Right kidney (tissue), 9 donors: ENCODE measurements at places on chromosomes 1 and 21.

- DNase-seq = no peak
Measured at GRCh38 chr1:100077531-100077930, 55.2 kb downstream of the SASS6 start.

DNA sequence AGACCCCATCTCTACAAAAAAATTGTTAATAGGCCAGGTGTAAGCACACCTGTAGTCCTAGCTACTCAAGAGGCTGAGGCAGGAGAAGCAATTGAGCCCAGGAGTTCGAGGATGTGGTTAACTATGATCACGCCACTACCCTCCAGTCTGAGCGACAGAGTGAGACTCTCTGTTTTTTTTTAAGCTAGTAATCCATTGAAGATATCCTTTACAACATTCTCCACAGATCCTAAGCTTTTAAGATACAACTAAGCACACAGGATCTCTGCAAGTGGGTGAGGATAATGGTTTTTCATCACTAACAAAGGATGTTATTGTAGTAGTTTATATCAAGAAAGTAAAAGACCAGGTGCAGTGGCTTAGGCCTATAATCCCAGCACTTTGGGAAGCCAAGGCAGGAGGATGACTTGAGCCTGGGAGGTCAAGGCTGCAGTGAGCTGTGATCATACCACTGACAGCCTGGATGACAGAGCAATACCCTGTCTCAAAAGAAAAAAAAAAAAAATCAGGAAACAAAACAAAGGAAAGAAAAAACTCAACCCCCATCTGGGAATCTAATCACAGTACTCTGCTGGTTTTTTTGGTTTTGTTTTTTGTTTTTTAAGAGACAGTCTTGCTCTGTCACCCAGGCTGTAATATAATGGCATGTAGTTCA is 166.1 kb downstream of the RERE start:
- no peak for DNase-seq

- DNase-seq = no peak
Measured at GRCh38 chr1:89332461-89332860, 31.4 kb upstream of the GBP6 start.

- DNase-seq = no peak
Measured at GRCh38 chr1:6105763-6106162, 60.1 kb downstream of the KCNAB2 start.

DNA sequence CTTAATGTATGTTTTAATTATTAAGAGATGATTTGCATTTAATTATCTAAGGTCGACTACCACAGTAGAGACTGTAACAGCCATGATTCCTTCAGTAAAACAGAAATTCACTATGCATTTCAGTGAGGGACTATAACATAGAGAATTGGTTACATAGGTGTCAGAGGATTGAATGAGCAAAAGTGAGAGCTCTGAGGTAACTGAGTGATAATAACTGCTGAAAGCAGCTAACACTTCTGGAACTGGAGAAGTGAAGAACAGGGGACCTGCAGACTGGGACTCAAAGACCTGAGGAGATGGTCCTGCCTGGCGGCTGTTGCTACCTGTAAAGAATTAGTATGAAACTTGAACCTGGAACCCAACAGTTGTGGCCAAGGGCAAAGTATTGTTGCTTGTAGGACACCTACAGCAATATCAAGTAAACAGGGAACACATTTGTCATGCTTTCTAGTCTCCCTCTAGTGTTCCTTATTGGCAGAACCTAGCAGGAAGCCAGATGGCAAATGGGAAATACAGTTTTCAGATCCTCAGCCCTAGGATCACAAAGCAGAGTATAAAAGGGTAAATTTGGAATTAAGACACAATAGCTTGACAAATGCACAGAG is 110.6 kb downstream of the HS2ST1 start:
- no peak for DNase-seq

DNA sequence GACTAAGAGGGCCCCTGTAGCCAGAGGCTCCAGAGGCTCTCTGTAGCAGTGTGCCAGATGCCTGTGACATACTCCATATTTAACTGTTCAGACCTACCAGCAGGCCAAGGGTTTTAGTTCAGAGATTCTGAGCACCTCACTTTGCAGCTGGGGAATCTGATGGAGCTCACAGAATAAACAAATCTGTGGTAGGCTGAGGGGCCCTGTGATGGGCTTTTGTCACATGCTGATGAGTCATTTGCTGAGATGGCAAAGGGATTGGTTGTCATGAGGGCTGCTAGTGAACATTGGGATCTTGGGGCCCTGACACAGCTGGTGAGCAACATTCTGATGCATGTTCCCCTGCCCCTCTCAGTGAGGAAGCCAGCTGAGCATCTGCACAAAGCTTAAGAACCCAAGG is 482.2 kb downstream of the CAMTA1 start:
- DNase-seq = no peak

DNA sequence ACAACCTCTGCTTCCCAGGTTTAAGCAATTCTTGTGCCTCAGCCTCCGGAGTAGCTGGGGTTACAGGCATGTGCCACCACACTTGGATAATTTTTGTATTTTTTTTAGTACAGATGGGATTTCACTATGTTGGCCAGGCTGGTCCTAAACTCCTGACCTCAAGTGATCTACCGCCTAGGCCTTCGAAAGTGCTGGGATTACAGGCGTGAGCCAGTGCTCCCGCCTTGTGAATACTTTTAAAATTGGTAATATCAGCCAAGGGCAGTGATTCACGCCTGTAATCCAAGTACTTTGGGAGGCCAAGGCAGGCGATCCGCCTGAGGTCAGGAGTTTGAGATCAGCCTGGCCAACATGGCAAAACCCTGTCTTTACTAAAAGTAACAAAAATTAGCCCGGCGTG is 33.7 kb downstream of the ZYG11B start:
- no peak for DNase-seq

GRCh38 chr1:9602794-9603167 is 14.1 kb downstream of the TMEM201 start:
- DNase-seq = no peak

GRCh38 chr1:218066332-218066731 is 218.8 kb upstream of the RRP15 start:
- no peak for DNase-seq

GRCh38 chr1:219798283-219799030 is 129.9 kb downstream of the SLC30A10 start:
- DNase-seq = no peak

DNA sequence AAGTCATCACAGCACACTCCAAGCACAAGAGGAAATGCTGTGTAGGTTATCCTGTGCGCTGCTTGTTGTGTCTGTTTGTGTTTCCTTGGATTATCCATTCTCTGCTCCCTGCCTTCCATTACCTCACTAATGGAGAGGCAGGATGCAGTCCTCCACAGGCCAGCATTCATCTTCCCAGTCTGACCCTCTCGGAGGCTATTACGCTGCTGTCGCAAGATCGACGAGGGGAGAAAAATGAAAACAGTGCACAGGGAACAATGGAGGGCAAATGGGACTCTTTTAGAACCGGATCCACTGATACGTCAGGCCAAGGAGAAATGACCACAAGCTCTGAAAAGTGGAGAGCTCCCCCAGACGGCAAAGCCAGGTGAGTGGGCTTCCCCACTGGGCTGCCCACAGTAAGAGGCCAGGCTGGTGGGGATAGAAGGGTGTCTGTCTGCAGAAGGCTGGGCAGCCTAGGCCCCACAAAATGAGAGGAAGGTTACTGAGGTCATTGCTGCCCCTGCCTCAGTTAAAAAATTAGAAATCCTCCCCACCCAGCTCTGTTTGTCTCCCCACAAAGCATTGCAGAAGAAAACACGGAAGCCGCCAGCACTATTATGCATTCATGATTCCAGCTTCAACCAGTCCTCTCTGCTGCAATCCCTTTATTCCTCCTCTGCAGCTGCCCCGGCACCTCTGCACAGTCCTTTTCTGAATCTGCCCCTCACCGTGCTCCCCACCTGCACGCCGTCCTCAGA is 21.7 kb downstream of the LRRN2 start:
- no peak for DNase-seq

GRCh38 chr1:66250075-66250474 is 283.9 kb upstream of the SGIP1 start:
- DNase-seq = no peak

DNA sequence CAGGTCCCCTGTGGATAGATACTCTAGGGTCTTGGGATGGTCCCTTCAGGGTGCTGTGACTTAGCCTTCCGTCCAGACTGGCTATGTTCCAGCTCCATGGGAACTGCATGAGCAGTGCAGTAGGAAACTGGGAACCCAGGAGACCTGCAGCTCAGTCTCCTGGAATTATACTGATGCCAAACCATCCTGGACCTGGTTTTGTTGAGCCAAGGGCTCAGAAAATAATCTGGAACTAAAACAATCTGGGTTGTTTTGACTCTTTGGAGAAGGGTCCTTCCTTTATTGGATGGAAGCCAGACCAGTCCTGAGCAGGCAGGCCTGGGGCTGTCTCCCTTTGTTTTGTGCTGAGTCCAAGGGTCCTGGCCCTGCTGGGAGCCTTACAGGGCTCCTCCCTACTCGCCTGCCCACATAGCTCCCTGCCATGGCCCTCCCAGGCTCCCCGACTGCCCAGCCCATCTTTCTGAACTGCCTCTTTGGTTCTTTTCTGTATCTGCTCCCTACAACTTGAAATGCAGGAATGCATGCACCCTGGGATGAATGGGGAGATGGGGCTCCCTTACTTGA is 1.2 kb downstream of the IPO13 start:
- no peak for DNase-seq

GRCh38 chr1:51175278-51175677 is 60.8 kb upstream of the RNF11 start:
- no peak for DNase-seq
